Cerebellum (tissue), 4 donors: ENCODE measurements at places on chromosomes 11 and 22.

DNA sequence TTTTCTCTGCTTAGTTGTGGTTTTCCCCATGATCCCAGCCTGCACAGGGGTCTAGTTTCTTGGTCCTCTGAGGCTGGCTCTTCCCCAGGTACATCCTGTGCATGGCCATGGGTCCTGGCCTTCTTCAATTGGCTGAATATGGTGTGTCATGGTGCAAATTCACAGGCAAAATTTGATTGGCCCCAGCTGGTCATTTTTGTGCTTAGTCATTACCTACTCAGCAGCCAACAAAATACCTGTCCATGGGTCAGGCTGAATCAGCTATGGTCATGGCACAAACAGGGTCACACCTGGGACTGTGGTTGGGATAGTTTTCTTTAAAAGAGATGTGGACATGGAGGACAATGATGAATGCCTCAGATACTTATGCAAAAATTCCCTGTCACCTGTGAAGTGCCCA lies 85.7 kb downstream of the CSNK2A3 start:
- DNase-seq, result no peak

- no peak for DNase-seq
Measured at GRCh38 chr11:131118247-131118646, 202.0 kb upstream of the SNX19 start.

DNA sequence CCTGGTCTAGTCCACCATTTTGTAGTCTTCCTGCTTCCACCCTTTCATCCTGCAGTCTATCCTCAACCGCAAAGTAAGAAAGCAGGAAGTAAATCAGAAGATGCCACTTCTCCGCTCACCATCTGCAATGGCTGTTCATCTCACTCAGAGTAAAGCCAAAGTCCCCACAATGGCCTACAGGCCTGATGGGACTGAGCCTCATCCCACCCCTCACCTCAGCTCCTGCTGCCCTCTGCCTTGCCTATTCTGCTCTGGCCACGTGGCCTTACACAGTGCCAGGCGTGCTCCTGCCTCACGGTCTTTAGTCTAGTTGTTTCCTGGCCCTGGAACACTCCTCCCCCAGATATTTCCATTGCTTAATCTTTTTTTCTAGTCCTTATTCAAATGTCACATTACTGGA lies 95.5 kb downstream of the USP35 start:
- DNase-seq, result no peak

GRCh38 chr22:50425179-50425916 lies 49.5 kb downstream of the SBF1 start:
- DNase-seq, result no peak

- DNase-seq, result no peak
Measured at GRCh38 chr22:40183029-40183581, 5.4 kb downstream of the TNRC6B start.

- no peak for DNase-seq
Measured at GRCh38 chr11:79059141-79059540, 381.7 kb downstream of the TENM4 start.

DNA sequence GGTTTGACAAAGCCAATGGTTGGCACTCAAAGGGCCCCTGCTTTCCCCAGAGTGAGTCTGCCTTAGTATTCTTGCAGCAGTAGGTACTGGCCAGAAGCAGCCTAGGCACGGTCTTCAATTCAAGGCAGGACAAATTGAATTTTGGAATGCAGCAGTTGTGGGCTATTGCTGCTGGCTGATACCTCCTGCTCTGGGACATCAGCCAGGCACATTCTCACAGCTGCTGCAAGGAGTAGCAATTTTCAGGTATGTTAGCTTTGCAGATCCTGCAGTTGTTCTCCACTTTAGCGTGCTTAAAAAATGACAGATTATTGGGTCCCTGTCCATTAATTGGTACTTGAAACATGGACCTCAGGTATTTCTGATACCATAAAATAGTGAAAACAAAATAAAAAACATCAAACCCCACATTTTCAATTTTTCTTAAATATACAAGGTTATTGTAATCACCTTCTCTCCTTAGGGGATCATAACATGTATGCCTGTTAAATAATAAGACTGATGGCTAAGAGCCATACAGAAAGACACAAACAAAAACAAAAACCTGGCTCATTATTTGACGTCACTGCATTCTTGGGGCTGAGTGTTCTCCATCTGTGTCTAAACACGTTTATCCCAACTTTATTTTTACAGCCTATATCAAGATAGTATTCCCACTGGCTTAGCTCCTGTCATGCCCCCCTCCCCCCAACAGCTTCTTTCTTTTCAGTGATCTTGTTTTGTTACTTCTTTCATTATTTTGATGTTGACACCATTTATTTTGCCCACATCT lies 85.1 kb upstream of the CARD18 start:
- DNase-seq, result no peak

DNA sequence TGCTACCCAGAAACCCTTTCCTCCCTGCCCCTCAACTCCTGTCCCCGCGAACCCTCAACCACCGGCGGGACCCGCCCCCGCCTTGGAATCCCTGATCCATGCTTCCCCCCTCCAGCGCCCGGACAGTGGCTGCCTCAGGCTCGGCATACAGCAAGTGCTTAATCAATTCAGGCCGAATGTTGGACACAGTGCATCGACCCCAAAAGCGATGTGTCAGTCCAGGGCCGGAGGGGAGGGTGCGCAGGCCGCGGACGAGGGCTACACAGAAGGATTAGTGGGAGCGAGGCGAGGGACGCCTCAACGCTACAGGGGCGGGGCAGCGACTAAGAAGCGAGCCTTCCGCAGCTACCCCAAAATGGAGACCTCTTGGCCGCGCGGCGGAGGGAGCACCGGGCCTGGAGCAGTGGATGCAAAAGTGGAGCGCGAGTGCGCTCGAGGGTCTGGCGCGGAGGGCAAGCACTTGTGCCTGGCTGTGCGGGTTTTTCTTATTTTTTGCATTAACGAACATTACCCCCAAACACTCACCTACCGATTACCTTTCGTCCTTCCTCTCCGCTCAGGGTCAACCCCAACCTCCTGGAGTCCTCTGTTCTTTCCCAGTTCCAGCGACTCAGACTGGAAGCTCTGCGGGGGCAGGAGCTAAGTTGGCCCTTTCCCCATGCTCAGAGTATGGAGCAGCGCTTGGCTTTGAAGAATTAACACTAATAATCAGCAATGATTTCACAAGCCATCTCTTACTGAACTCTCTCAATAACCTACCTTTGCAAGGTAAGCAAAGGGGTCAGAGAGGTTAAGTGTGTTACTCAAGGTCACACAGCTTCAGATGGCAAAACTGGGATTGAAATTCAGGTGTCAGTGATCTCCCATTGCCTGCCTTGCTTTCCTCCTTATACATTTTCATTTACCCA lies 30.0 kb upstream of the WNT11 start:
- DNase-seq, result no peak

DNA sequence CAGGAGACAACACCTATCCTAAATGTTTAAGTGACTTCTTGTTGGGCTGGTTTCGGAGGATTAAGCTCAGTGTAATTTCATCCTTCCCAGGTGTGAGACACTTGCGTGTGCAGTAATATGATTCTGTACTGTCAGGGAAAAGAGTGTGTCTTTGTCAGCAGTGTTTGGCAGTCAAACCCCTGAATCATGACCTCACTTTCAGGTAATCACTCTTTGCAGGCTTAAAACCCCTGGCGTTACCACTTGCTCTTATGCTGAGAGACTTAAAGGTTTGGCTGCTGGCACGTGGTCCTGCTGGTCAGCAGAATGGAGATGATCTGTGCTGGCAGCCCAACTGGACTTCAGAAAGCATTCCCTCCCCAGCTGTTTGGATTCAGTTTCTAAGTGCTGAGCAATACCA lies 56.1 kb downstream of the APIP start:
- no peak for DNase-seq
